ENCODE measurements at places on chromosomes 3 and 15.

GRCh38 chr3:194138732-194139070 is 2.8 kb downstream of the HES1 start:
- DNase-seq = no peak

DNA sequence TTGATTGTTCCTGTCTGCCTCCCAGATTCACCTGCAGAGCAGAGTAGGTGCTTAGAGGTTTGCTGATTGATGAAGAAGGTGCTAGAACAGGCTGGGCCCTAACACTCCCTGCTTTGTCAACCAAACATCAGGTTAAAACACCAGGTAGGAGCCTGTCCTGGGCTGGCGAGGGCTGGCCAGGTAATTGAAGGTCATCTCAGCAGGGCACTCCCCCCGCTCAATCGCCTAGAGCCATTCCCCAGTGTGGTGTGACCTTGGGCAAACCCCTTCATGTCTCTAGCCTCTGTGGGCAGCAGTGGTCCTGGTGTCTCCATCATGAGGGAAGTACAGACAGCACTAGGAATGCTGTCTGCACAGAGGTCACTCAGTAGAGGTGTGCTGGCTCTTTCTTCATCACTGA is 88.3 kb downstream of the KLF15 start:
- DNase-seq = no peak

DNA sequence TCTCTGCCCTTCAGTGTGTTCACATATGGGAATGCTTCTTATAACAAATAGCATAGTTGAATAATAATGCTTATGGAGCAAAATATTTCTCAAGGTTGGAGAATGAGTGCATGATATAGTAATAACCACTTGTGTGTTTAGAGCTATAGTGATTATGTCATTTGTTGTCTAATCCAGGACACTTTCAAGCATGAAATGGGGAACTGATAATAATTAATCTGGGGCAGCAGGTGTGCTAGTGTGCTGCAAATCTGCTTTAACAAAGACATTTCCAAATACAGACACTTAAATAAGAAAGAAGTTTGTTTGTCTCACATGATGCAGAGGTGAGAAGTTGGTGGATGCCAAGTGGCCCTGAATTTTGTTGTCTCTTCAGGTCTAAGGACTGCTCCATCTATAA is 579.3 kb upstream of the GRM7 start:
- no peak for DNase-seq

DNA sequence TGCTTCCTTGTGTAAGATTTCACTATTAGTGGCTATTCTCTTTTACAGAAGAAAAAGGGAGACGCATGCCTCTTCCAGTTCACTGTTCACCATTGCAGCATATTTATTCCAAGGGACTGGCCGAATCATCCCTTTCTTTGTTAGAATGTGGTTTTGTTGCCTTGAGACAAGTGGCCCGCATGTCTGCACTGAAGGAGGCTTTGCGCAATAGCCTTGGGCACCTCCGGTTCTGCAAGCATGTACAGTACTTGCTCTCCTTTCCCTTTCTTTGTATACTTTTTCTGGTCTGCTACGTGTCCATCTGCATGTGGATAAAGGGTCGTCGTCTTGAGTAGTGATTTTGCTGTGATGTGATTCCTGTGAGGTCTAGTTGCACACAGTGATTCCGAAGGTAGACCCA is 43.0 kb downstream of the FLNB start:
- DNase-seq = no peak

DNA sequence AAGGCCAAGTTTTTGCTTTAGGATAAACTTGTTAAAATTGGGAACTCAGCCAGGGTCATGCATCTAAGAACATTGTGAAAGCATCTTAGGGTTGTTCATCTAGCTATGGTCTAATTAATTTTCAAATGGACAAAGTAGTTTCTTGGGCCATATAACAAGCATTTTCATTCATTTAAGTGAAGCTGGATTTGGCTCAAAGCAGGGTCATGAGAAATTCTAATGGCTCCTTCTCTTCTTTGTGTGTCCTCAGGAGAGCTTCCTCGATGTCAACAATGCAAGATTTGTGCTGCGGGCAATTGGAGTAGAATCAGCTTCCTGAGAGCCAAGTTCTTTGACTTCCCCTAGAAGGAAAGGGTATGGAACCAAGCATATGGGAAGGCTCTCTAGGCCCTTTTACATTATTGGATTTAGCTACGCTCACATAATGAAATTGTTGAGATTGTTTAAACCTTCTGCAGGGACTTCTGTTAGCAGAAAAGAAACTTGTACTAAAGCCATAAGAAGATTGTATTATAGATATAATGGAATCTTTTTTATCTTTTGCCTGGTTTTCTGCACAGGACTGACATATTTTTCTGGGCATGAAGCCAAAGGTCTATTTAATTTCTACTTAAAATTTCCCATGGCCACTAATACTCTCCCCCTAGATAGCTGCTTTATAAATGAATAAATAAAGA is 1.8 kb upstream of the SAMMSON start:
- DNase-seq = no peak

Data from C1 segment of cervical spinal cord (tissue), 14 donors.